ENCODE measurements at places on chromosomes 7 and 10.
A peak's percentile ranks its signal among the peaks of the same experiment; 100 is the strongest.

DNA sequence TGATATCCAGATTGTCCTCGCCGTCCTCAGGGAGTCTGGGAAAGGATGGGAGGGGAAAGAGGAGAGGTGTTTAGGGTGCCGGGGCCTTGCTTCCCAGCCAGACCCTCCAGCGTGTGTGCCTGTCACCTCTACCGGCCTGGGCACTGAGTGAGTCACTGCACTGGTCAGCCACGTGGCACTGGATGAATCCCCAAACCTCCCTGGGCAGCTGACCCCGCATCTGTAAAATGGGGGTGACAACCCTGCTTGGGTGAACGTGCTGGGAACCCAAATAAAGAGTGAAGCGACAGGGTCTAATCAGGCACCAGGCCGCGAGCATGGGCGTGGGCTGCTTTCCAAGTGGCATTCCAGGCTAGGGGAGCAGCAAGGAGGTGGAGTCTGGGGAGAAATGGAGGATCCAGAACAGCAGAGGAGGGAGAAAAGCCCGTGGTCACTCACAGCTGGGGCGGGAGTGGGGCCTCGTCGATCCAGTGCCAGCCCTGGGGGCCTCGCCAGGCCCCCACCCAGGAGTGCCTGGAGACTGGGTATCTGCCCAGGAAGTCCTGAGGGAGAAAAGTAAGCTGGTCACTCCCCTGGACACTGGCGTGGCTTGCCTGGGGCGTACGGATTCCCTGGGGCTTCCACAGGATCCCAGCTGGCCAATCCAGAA lies 29.7 kb downstream of the KLRG2 start:
- no peak for DNase-seq

DNA sequence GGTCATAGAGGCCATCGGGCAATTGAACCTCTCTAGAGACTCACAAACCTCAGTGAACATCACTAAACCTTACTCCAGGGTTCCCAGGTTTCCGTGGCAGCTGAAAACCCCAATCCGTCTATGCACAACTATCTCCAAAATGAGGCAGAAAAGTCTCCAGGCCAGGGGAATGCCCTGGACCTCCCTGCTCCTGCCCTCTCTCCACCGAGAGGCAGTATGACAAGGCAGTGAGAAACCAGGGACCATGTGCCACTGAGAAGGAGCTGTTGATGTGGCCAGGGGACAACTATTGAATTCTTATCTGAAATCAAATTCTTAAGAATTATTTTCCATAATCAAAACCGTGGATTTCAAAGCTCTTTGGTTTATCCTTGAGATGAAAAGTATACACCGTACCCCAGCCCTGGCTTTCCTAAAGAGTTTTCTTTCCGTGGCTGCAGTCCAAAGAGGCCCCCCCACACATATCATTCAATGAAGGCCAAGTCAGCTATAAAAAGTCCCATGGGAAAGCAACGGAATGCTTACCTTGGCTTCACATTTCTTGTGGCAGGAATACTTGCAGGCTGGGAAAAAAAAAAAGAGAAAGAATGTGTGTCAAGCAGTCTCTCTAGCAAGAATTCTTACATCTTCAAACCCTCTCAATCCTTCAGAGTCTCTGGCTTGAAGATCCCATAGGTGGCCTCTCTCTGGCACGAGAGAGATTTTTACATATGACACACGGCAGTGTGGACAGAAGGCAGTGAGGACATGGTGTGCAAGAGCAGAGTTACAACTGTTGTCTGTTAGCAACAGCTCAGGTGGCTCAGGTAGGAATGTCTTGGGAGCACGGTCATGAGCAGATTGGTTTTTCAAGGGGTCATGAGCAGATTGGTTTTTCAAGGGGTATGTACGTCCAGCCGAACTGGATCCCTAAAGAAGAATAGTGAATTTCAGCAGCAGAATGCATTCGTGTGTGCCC lies 75.2 kb downstream of the TNS3 start:
- DNase-seq: no peak

- no peak for DNase-seq
Observed at GRCh38 chr7:36185092-36185491, 32.0 kb downstream of the EEPD1 start.

DNA sequence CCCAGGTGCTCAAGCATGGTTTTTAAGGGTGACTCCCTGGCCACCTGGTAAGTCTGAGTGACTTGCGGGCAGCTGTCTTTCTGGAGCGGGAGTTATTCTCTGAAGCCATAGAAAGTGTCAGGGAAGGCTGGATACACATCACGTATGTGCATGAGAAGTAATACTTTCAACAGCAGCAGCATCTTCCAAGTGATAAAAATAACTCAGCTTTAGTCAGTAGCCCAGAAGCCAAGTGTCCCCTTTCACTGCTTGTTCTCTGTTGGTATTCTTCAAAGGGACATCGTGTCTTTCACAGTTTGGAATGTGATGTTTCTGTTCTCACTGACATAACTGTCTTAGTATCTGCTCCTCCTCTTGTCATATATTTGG lies 97.6 kb downstream of the KIAA1217 start:
- no peak for DNase-seq

DNA sequence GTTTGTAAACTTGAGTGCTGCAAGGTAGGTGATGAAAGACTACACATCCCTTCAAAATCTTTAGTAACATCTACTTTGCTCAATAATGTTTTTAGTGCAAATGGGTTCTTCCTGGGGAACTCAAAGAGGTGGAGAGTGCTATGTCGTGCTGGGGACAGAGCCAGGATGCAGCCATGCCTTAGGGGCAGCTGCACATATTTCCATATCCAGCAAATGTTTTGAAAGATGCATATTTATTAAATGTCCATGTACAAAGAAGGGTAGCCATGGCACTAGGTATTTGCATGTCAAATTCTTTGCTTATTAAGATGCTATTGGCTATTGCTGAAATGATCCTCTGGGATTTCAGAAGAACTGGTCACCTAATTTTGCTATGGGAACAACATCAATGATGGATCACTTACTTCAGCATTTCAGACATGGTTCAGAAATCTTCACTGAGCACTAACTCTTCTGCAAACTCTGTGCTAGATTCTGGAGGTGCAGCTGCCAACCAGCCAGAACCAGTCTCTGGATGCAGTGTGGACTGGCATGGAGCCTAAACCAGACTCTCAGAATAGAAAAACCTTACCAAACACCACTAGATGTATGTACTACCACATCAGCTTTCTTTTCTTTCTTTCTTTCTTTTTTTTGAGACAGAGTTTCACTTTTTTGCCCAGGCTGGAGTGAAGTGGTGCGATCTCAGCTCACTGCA lies 31.7 kb upstream of the DNMBP start:
- DNase-seq: no peak

DNA sequence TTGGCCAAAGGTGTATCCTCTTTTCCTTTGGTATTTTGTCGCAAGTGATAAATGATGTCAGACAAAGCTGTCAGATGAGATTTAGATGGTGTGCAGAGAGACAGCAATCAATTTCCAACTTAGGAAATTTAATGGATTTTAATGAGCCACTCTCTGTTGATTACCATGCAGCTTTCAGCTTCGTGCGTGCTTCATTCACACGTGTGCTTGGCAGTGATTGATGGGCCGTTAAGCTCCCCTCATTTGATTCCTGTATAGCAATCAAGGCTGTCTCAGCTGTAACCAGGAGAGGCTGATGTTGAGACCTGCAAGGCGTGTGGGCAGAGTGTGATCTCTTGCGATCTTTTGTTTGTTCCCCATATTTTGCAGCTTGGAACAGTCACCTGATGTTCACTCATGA lies 439.6 kb downstream of the CALN1 start:
- DNase-seq: no peak

DNA sequence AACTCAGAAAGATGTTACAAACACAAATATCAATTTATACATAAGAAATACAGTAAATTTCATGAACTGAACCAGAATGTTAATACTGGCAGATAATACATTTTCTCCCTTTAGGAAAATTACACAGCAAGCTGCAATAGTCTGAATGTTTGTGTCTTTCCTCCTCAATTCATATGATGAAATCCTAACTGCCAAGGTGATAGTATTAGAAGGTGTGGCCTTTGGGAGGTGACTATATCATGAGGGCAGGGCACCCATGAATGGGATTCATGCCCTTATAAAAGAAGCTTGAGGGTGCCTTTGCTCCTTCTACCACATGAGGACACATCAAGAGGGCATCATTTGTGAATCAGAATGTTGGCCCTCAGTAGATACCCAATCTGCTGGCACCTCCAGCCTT lies 64.3 kb upstream of the GPR22 start:
- no peak for DNase-seq

- DNase-seq: no peak
Observed at GRCh38 chr7:64869121-64869725, 33.9 kb upstream of the ZNF273 start.

- no peak for DNase-seq
Observed at GRCh38 chr7:24457219-24457558, 116.1 kb upstream of the PALS2 start.

DNA sequence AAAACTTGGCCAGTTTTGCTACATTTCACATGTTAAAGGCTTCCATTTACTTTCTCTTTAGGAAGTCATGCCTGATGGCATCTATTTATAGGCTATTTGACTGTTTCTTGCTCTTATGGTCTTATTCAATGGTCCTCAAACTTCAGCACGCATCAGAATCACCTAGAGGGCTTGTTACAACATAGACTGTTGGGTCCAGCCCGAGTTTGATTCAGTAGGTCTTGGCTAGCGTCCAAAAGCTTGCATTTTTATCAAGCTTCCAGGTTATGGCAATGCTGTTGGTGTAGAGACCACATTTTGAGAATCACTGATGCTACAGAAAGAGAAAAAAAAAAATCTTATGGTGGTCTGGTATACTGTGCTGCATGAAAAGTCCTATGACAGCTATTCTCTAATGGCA lies 51.9 kb downstream of the MTPN start:
- DNase-seq: no peak

- peak; percentile 22 for DNase-seq
Observed at GRCh38 chr10:31353574-31353973, 34.6 kb downstream of the ZEB1 start.

- DNase-seq: no peak
Observed at GRCh38 chr10:132384618-132385388, 12.2 kb upstream of the PWWP2B start.
